ENCODE measurements at places on chromosomes 2 and 18.
A peak's percentile ranks its signal among the peaks of the same experiment; 100 is the strongest.

DNA sequence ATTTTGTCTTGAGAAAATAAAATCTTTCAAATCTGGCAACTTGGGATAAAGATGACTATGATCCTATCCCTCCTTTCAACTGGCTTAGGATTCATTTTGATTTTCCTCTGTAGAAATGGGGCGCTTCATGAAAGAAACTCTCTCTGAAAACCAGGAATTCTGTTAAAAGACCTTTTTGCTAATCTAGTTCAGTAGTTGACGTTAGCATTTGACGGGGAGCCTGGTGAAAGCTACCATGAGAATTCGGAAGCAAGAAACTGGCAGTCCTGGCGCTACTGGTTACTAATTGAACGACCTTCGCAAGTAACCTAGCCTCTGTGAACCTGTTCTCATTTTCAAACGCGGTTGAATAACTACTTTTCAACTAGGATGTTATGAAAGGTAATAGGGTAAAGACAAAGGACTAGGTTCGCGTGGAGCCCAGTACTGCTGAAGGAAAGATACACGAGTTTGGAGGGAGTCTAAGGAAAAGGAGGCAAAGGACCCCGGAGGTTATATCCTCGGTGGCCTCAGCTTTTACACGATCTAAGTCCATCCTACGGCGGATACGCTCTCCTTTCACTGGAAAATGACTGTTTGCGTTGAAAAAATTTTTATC, 604 bp upstream of the STK11IP start:
- no peak for DNase-seq

- DNase-seq: peak; percentile 32
Measured at GRCh38 chr2:212052412-212053159, 486.0 kb downstream of the ERBB4 start.

DNA sequence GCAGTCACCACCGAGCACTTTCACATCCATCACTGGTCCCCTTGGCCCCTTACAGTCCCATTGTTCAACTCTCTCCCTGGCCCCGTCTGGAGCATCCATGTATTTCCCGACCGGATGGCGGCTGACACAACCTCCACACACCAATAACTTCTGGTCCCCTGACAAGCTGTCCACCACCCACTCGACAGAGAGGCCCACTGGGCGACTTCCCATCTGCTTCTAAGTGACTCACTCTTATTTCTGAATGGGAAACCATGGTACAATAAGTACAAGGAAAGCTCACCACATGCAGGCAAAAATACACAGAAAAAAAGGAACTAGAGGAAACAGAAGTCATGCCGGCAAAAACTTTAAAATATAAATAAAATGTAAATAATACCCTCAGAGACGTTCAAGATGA, 82.9 kb upstream of the RAB12 start:
- no peak for DNase-seq

DNA sequence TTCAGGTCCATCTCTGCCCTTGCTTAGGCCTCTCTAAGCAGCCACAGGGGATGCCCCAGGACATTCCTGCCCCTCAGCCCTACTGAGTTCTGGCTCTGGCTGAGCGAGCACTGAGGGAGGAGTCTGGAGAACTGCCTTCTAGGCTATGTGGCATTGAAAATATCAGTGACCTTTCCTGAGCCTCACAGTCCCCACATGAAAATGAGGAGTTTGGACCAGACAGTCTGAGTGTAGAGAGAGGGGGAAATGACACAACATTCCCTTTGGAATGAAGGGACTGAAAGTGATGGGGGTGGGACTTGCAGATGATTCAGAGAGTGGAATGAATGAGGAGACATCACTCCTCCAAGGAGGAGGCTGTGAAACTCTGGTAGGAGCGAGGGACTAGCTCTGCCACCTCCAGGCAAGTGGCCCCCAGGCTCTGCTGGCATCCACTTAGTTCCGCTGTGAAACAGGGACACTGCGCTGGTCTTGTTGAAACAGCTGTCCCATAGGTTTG, 8.0 kb downstream of the TNS1 start:
- peak; percentile 68 for DNase-seq

DNA sequence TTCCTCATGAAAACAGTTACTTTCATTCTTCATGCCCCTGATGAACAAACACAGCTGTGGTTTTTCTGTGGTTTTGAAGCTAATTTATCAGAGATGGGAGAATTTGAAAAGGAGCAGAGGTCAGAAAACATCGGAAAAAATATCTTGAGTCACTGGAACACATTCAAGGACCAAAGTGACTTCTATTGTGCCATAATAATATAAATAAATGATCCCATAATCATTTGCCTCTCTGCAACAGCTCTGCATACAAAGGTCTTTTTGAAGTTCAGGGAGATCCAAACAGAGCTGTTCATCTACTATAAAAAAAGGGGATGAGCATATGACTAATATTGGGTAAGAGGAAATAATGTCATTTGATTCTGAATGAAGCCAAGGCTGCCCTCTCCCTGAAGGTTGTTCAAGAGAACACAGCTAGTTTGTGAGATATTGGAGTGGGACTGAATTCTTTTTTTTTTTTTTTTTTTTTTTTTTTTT, 201.3 kb upstream of the GALNT5 start:
- peak; percentile 48 for DNase-seq

- DNase-seq: no peak
Measured at GRCh38 chr2:9214873-9215272, 8.3 kb downstream of the ASAP2 start.

DNA sequence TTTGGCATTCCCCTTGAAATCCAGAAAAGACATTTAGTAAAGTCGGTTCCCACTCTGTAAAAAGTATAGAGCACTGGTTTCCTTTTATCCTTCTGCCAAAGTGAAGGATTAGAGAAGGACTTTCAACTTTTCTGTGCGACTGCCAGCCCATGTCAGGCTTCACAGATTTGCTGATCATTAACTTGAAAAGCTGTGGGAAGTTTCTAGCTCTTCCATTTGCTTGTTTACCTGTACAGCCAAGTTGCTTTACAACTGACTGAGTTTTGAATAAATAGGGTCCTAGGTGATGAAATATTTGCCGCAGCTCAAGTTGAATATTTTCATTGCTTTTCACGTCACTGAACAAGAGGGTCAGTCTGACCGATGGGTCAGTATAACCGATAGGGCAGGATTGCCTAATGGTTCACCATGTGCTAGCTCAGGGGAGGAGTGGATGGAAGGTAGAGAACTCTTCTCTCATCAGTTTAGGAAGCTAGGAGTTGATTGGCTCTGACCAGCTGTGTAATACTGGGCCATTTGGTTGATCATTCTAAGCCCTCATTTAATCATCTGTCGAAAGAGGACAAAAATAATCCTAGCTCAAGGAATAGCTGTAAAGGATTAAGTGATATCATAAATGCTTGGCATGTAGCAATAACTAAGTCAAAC, 30.4 kb downstream of the UPP2 start:
- no peak for DNase-seq

DNA sequence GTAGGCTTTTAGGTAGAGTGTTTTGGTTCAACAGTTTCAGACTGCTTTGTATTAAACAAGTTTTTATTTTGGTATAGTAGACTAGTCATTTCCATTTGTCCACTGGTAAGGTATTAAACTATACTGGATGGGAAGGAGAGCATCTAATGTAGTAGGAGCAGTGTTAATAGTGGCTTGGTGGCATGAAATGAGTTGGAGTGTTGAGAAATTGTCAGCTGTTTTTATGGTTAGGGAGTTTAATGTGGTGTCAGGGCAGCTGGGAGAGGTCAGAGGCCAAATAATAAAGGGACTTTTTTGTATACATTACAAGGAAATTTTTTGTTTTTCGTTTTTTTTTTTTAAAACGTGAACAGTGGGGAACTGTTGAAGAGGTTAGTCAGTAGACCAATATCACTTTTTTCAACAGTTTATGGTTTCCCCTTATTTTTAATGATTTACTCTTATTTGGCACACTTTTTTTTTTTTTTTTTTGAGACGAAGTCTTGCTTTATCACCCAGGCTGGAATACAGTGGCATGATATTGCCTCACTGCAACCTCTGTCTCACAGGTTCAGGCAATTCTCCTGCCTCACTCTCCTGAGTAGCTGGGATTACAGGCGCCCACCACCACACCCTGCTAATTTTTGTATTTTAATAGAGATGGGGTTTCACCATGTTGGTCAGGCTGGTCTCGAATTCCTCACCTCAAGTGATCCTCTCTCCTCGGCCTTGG, 21.2 kb downstream of the ACTR3 start:
- DNase-seq: no peak

DNA sequence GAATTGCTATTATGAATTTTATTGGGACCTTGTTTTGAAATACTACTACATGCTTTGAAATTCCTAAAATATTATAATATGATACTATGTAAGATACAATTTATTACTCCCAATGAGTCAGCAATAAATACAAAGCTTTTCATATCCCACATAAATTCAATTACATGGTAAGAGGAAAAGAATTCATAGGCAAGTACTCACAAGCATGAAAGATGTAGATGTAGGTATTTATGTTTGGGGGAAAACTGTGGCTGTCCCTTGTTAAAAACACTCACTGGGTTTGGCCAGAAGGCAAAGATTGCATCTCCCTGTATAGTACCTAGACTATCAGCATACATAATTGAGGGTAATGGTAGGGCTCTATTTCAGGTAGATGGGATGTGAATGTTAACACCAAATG, 90.4 kb downstream of the MBD2 start:
- DNase-seq: peak; percentile 67

DNA sequence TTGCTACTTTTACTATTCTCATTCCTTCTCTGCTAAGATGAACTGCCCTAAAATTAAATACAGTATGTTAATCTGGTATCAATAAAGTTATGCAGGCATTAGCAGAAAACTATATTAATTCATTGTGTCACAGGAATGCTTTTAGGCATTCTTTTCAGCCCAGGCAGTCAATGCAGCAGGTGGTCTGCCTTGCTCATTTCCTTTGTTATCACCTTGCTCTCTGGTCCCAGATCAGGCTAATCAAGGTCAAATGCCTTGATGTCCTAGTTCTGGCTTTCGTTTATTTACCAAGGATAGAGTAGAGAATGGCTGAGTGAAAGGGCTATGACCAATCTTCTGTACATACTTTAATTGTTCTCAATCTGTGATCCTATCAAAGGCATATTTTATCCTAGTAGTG, 1023.6 kb downstream of the TMEM182 start:
- DNase-seq: no peak

DNA sequence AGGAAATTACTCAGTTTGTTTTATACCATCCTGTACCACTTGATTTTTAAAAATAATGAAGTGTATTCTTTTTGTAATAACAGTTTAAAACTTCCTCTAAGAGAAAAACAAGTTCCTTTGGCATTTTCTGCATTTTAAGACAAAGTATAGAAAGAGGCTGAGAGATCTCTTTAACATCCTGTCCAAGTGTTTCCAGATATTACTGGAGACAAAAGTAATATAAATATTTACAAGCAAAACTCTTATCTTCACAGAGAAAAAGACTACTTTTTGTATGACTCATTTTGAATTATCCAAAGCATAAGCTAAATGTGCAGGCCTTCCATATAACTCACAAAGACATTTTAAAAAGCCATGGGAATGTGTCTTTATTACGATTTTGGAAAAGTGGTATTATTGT, 221.1 kb downstream of the RDH14 start:
- DNase-seq: no peak

DNA sequence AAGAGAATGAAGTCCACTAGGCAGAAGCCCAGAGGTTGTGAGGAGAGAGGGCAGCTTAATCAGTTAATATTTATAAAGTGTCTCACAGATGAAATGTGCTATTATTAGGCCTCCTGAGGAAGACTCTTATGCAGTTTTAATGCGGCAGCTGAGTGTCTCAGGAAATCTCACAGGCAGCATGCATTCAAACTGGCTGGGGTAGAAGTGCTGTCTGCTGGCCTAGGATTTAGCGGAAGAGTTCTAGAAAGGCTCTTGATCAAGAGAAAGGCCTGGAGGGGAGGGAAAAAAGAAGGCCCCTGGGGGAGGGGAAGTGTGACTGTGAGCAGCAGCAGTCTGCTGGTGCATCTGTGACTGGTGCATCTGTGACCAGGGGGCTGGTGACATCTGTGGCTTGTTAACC, 133.0 kb downstream of the FSHR start:
- DNase-seq: no peak

GRCh38 chr18:58865701-58866065, 1.0 kb downstream of the ZNF532 start:
- peak; percentile 11 for DNase-seq

DNA sequence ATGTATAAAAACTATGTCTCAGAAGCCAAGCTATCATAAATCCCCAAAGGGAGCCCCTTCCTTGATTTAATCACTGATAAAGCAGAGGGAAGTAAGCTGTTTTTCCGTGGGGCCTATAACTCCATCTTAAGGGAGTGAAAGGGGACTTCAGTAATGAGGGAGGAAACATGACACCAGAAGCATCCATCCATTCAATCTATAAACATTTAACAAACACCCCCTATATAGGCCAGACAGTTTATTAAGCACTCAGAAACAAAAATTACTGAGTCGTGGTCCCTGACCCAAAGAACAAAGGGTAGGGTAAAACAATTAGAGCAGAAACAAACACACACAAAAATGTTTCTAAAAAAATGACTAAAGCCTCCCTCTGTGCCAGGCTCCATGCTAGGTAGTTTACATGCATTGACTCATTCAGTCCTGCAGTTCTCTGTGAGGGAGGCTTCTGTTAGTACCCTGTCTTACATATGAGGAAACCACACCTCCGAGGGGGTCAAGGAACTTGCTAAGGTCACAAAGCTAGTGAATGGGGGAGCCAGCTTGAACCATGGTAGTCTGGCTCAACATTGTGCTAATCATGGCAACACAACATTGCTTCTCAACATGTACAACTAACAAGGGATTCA, 472.1 kb downstream of the CDH2 start:
- DNase-seq: no peak

DNA sequence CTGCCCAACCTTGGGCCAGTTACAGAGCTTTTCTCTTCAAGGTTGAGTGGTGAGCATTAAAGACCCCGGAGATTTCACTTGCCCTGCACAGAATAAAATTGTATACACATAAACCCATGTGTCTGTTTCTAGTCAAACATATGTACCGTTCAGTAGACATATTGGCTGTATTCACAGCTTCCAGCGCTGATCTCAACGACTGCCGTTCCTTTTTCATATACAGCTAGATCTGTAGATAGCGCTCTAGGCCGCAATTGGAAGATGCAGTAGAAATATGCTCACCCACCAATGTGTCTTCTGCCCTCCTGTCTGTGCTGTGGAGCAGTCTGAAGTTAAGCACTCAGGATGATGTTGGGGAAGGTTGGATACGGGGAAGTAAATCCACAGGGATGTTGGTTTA, 317.7 kb downstream of the SETBP1 start:
- DNase-seq: no peak

- no peak for DNase-seq
Measured at GRCh38 chr2:4354164-4354563, 650.8 kb downstream of the DCDC2C start.

DNA sequence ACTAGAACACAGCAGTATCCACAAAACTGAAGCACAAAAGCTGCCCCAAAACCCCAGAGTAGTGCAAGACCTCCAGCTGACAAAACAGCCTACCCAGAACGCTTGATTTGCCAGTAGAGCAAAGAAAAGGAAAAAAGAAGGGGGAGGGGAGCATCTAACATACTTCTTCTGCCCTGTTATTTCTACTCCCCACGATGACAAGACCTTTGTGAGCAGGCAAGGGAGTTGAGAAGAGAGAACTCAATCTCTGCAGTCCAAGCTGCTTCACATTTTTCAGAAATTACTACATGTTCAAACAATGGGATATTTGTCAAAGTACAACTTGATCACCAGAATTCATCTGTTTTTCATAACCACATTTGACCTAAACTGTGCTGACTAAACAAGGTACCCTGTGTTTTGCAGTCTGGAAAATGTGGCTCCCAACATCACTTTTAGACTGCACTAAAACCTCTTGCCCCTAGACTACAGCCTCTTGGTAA, 286.7 kb downstream of the EXOC6B start:
- DNase-seq: no peak

GRCh38 chr2:227460833-227461232, 11.1 kb upstream of the AGFG1 start:
- DNase-seq: no peak

GRCh38 chr2:200042944-200043343, 87.6 kb downstream of the MAIP1 start:
- no peak for DNase-seq
